Esophagus muscularis mucosa (tissue), 4 donors: ENCODE measurements at places on chromosomes 12 and 14.
A peak's percentile ranks its signal among the peaks of the same experiment; 100 is the strongest.

DNA sequence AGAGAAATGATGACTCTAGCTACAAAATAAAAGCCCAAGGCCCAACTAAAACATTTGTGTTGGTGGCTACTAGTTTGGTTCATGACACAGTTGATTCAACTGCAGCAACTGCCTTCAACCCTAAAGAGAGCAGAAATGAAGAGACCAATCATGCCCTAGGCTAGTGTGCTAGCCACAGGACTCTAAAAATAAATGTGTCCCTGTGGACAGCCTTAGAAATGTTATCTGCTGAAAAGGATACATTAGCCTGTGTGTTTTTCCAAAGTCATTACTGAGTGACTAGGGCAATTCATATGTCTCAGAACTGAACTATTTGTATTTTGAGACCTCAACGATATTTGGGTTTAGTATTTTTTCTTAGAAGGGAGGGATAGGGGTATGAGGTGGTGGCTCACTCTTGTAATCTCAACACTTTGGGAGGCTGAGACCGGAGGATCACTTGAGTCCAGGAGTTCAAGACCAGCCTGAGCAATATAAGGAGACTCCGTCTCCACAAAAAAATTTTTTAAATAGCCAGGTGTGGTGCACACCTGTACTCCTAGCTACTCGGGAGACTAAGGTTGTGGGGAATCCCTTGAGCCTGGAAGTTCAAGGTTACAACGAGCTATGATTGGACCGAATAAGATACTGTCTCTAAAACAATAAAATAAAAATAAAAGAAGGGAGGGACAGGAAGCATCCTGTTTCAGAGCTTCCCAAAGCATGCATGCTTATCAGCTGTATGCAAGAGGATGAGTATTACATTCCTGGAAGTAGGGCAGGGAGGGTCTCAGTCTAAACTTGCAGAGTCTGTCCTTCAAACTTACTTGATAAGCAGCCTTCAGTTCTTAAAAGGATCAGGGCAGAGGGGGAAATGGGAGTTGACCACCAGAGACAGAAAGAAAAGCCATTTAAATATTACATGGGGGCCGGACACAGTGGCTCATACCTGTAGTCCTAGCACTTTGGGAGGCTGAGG lies 29.6 kb upstream of the NAP1L1 start:
- DNase-seq, result peak; percentile 37

GRCh38 chr12:6057700-6058099 lies 66.8 kb downstream of the VWF start:
- DNase-seq, result no peak

GRCh38 chr14:52021957-52022600 lies 32.7 kb downstream of the RTRAF start:
- DNase-seq, result no peak

DNA sequence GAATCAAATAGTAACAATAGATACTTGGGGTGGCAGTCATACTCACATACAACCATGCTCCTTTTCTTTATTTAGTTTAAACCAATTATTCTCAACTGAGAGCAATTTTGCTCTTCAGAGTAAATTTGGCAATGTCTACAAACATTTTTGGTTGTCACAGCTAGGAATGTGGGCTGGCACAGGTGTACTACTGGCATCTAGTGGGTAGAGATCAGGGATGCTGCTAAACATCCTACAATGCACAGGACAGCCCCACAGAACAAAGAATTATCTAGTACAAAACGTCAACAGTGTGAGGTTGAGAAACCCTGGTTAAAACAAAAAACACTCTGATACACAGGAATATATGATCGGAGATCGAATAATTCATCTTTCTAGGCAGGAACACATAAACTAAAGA lies 186.5 kb downstream of the NELL2 start:
- no peak for DNase-seq

- no peak for DNase-seq
Measured at GRCh38 chr12:75892731-75893408, 138.7 kb downstream of the PHLDA1 start.

GRCh38 chr12:15163030-15163976 lies 57.9 kb downstream of the RERG start:
- DNase-seq, result no peak
